ENCODE measurements at places on chromosomes 7 and 10.

- DNase-seq = no peak
Measured at GRCh38 chr10:132698761-132699391, 87.1 kb downstream of the NKX6-2 start.

GRCh38 chr10:90817128-90817889 lies 40.5 kb downstream of the HTR7 start:
- no peak for DNase-seq

- DNase-seq = no peak
Measured at GRCh38 chr7:39946693-39947092, 3.4 kb upstream of the CDK13 start.

GRCh38 chr7:47419471-47419870 lies 162.4 kb downstream of the TNS3 start:
- DNase-seq = no peak

DNA sequence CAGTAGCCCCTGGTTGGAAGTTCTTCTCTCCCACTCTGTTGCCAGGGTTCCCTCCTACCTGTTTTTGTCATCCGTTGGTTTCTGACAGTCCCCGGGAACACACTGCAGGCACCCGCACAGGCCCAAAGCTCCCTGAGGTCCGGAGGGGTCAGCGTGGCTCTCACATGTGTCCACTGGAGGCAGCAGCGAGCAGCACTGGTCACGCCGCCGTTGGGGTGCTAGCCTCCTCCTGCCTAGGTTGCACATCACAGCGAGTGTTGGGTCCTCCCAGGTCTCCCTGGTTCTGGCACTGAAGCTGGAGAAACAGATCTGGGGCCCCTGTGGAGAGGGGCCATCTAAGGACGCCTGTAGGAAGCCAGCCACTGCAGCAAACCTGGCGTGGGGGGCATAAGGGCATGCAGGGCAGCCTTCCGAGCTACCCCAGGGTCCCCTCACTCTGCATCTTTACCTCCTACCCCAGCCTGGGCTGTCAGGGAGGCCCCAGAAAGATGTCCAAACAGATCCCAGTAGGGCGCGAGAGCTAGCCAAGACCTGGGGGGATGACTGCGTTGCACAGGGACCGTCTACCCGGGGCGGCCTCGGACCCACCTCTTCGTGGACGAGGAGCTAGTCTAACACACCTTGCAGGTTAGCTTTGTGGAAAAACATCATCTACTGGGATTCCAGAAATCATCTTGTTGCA lies 28.9 kb downstream of the LRRC27 start:
- no peak for DNase-seq

DNA sequence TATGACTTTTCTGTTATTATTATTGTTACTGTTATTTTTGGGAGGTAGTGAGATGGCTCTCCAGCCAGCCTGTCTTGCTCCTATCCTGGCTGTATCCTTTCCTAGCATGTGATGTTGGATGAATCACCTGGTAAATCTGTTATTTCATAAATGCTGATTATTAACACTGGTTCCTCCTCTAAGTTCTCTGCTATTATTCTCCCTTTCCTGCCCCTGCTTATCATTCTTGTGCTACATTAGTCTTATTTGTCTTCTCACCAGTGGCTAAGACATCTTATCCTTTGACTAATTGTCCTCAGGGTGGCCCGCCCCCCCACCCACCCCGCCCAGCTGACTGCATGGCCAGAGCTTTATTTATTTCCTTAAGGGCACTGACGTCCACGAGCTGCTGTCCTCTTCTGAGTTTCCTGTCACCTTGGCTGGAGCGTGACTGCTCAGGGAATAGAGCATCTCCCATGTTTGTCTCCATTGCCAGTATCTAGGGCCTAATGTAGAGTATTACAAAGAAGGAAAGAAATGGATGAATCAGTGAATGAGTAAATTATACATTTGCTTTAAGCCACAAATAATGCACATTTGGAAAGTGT lies 110.1 kb upstream of the KLF6 start:
- DNase-seq = no peak

GRCh38 chr10:18400201-18400905 lies 251.0 kb downstream of the NSUN6 start:
- no peak for DNase-seq

GRCh38 chr7:16432425-16432731 lies 11.0 kb upstream of the CRPPA start:
- no peak for DNase-seq

DNA sequence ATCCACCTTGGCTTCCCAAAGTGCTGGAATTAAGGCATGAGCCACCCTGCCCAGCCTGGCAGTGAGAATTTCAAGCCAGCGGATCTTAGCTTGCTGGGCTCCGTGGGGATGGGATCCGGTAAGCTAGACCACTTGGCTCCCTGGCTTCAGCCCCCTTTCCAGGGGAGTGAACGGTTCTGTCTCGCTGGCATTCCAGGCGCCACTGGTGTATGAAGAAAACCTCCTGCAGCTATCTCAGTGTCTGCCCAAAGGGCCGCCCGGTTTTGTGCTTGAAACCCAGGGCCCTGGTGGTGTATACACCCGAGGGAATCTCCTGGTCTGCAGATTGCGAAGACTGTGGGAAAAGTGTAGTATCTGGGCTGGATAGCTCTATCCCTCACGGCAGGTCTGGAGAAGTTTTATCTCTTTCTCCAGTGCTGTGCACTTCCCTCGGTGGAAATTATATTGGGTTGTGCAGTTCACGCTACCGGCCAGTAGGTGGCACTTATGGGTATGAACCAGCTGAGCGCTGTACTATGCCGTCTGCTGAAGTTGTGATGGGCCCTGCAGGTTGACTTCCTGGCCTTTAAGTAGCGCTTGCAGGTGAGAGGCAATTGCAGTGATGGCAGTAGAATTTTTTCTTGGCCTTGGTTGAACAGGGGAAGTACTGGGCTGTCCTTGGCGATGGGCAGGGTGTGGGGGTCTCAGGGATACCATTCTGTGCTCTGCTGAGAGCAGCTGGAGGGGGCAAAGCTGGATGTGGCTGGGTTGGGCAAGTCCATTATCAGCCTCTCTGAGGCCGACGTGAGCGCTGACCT lies 138.0 kb upstream of the MTPN start:
- DNase-seq = peak; percentile 63
